Activated naive CD8-positive, alpha-beta T cell treated with anti-CD3 and anti-CD28 coated beads, Interleukin-2, amount 50 U/mL, for 24 hours (primary cell): ENCODE measurements at places on chromosomes 16 and 17.

- DNase-seq: peak; percentile 92
Observed at GRCh38 chr17:82297280-82297713, 20.1 kb downstream of the CD7 start.

DNA sequence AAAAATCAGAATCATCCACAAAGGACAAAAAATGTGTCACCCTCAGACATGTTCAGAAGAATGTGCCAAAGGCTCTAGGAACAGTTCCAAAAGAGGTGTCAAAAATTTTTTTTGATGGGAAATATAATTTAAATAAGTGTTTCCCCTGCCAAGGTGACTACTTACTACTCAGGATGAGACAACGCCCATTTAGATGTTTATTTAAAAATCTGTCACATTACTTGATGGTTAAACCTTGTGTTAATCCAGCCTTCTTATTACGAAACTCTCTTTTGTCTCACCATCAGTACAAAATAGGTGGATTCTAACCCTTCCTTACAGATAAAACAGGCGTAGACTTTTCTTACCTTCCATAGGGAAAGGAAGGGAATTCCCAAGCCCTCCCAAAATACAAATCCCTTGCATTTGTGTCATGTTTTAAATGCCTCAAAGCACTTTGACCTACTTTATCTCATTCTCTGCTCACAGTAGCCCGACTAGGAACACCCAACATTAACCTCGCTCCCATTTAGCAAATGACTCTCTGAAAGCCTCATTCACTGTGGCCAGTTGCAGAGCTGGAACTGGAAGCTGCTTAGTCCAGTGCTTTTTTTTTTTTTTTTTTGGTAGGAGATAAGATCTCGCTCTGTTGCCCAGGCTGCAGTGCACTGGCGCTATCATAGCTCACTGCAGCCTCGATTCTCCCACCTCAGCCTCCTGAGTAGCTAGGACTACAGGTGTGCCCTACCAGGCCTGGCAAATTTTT is 5.8 kb upstream of the GNA13 start:
- DNase-seq: no peak

- peak; percentile 2 for DNase-seq
Observed at GRCh38 chr17:9676820-9677310, 31.5 kb downstream of the USP43 start.

DNA sequence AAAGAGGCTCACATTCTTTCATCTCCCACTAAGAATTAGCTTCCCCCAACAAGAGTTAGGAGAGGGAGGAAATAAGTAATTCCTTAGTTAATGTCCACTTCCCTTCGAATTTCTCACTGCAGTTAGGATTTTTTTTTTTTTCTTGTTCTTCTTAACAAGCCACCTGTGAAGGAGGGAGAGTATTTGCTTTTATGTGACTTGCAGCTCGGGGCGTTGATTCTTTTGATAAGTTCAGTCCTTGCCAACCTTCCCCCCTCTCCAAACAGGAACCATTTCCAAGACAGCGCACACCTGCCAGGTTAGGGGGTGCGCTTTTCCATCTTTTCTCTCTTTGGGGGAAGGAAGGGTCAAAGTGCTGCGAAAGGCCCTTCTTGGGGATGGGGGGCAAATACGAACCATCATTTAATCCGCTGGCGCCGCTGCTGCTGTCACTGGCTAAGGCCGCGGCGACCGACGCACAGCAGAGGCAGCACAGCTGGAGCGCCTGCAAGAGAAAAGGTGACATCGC is 758 bp downstream of the ADAMTS18 start:
- DNase-seq: no peak

DNA sequence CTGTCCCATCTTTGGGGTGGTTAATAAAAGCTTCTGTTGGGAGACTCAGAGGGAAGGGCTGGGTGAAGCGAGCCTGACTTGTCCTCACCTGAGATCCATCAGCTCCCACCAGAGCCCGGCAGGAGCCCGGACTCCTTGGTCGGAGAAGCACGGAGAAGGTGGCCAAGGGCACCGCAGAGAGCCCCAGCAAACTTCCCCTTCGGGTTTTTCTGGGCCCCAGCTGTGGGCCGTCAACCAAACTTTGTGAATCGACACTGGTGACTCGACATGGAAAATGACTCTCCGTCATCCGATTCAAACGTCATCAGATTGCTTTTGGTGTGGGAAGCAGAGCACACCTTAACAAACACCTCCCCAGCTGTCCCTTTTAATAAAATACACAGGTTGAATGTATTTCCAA is 21.4 kb downstream of the ENPP7 start:
- peak; percentile 47 for DNase-seq

DNA sequence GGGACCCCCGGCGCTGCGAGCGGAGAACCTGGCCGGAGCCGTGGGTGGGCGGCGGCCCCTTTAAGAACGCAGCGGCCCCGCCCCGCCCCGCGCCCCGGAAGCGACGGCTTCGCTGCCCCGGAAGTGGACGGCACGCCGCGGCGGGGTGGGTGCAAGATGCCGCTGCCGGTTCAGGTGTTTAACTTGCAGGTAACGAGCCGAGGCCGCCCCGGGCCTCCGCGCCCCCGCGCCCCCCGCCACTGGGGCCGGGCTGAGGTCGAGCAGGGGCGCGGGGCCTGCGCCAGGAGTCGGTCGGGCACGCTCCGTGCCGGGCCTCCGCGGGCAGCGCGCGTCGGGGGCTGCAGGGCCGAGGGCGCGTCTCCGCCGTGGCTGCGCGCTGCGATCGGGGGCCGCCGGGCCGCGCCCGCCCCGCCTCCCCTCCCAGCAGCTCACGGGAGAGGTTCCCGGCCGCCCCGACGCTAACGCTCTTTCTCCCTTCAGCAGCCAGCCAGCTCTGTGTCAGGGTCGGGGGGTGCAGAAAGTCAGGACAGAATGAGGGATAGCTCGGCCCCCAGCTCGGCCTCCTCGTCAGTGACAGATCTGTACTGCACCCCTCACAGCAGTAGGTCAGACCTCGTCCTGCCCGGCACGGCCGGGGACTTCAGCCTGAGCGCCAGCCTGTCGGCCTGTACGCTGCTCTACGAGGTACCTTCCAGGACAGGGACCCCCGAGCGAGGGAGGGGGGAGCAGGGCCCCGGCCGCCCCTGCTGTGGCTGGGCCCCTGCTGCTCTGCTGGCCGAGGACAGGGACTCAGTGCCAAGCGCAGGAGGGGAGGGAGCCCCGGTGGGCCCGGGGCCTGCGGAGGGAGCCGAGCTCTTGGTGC is at the start of the genes GPS1 and RFNG:
Gene GPS1 (plus strand): TSS at position 123 of the 862 bp plus-strand sequence. CDS start 34 bp downstream, at position 157.
Gene RFNG (minus strand): TSS at position 36 of the 862 bp plus-strand sequence. CDS start 45 bp downstream, outside the sequence.
- DNase-seq: peak; percentile 91

- no peak for DNase-seq
Observed at GRCh38 chr17:55677446-55677845, 45.2 kb downstream of the TMEM100 start.

GRCh38 chr16:17362183-17362582 is 108.6 kb downstream of the XYLT1 start:
- DNase-seq: no peak

DNA sequence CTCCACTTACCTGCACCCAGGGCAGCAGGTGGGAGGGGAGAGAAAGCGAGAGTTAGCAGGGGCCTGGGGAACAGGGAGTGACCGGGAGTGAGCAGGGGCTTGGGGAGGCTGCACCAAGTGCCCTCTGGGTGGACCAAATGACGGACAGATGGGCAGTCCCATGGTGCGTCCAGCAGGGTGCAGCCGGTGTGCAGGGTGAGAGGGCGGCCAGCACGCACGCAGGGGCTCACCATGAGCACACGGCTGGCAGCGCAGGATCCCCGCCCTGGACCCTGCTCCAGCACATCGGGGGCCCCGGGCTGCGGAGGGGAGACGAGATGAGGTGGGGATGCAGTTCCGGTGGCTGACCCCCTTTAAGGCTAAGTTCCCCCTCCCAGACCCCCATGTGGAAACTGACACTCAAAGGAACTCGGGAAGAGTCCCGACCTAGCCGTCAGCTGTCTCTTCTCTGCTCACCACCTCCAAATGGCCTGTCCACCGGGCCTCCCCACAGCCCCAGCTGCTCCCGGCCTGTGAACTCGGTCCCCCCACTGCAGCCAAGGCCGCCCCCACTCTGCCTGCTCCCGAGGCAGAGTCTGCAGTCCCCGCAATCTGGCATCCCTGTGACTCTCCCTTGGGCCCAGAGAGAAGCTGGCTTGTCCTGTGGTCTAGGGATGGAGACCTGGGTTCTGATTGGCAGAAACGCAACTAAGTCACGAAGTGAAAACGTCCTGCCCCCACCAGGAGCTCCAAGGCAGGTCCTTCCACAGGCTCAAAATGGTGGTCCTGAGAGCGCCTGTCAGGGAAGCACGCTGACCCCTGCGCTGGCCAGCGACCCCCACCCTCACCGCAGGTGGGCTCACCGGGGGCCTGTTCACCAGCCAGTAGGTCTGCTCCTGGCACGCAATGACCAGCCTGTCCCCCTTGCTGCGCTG is 2.9 kb downstream of the RGS11 start:
- no peak for DNase-seq

GRCh38 chr17:34420254-34420766 is 57.3 kb upstream of the CCL1 start:
- peak; percentile 70 for DNase-seq

DNA sequence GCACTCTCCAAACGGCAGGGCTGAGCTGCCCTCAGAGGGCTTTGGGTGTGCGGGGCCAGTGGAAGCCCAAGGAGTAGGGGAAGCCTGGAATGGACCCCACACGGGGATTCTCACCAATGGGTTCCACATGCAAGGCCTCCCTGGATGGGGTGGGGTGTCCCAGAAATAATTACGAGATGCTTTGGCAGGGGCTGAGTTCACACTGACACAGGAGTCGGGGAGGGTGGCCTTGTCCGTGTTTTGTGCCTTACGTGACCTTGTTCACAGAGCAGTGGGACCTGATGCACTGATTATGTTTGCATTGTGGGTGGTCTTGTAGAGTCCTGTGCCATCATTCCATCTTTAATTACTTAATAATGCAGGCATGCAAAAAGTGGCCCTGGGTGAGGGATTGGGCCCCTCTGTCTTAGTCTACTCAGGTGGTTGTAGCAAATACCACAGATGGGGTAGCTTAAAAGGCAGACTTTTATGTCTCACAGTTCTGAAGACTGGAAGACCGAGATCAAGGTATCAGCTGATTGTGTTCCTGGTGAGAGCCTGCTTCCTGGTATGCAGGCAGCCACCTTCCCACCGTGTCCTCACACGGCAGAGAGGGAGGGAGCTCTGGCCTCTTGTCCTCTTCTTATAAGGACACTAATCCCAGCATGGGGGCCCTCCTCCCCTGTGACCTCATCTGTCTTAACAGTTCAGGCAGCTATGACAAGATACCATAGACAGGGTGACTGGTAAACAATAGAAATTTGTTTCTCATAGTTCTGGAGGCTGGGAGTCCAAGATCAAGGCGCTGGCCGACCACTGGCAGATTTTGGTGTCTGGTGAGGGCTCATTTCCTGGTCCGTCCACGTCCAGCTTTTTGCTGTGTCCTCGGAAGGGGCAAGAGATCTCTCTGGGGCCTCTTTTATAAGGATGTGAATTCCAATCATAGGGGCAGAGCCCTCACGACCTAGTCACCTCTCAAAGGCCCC is 239.4 kb downstream of the IRF8 start:
- DNase-seq: no peak

DNA sequence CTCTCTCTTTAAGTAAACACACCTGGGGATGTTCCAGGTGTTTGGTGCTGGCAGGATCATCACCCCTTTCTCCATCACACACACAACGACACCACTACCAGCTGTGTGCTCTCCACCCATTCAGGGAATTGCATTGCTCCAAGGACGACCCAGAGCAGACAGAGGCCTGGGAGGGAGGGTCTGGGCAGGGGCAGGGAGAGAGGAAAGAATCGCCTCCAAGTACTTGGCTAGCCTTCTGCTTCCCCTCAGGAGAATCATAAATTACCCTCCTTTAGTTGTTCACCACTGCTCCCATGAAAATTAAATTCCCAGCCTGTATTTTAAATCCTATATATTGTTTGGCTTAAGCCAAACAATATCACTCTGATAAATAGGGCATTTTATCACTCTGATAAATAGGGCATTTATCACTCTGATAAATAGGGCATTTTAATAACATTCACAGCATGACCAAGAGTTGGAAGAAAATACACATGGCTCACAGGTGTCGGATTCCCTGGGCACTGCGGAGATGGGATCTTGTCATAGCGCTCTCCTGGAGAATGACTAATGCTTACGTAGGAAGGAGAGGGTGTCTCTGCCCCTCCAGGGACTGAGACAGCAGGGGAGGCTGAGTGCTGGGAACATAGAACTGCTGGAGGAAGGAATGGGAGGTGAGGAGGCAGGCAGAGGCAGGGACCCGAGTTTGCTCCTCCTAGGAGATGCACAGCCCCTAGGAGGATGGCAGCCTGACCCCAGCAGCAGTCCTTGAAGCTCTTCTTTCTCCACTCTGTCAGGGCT is 673.6 kb downstream of the HS3ST4 start:
- DNase-seq: no peak

GRCh38 chr17:60959011-60959410 is 281.4 kb downstream of the BCAS3 start:
- no peak for DNase-seq

DNA sequence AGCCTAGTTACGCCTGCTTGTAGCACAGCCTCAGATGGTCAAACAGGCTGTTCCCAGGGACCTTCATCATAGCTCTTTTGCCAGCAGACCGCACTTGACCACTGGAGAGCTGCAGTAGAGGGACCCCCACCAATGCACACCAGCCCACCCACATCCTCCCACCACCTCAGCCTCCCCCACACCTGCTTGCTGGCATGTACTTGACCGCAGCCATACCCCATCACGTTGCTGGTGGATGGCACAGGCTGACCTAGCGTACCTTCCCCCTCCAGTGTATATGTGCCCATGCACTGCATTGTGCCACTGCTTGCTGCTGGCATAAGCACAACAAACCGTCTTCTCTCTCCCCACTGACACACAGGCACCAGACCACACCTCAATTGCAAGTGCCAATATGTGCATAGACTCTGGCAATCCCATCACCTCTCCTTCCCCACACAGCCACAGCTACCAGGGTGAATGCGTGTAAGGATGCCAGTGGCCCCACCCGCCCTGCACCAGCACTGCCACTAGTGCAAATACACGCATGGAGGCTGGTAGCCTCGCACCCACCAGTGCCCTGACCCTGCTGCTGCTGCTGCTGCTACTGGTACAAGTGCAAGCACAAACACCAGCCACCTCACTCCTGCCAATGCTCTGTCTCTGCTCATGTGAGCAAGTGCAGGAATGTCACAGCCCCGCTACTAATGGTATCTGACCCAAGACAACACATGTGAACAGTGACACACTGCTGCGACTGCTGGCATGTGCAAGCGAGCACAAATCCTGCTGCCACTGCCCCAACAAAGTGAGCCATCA is 1377.6 kb downstream of the CDH11 start:
- DNase-seq: no peak

DNA sequence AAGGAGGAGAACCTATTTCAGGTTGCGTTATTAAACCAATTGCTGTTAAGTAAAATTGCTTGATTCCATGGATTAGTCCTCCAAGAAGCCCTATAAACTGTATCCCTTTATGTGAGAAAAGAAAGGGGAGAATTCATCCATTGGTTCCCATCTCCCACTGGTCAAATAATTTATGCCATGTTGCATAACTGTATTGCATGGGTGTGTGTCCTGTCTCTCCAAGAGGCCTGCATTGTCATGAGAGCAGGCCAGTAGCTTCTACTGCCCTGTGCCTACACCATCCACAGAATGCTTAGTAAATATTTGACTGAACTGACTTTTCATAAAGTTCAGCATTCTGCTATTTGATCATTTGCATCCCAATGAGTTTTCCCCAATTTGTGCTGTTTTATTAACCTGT is 11.7 kb upstream of the TOB1 start:
- no peak for DNase-seq

GRCh38 chr16:49993579-49993978 is 31.4 kb upstream of the CNEP1R1 start:
- no peak for DNase-seq
